ENCODE measurements at places on chromosomes 7 and 10.

DNA sequence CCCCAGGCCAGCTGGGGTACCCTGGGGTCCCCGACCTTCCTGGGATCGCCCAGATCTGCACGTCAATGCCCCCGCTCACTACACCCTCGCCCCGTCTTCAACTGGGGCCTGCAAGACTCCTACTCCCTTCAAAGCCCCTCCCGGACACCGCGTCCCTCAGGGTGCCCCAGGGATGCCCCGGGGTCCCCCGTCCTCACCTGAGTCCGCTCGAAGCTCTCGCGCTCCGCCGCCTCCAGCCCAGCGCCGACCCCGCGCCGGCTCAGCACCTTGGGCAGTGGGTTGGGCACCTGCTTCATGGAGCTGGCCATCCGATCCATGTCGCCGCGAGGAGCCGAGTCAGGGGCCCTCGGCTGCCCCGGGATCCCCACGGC is at the start of gene HIP1:
HIP1 (minus strand) TSS at position 338 of the 371 bp plus-strand sequence; CDS start at position 317, 21 bp downstream.
- DNase-seq, result peak; percentile 7

GRCh38 chr7:30727061-30727945 is 24.6 kb upstream of the INMT start:
- no peak for DNase-seq

- no peak for DNase-seq
These were observed 6.6 kb upstream of the ABCC2 start for GRCh38 chr10:99775850-99776249.

DNA sequence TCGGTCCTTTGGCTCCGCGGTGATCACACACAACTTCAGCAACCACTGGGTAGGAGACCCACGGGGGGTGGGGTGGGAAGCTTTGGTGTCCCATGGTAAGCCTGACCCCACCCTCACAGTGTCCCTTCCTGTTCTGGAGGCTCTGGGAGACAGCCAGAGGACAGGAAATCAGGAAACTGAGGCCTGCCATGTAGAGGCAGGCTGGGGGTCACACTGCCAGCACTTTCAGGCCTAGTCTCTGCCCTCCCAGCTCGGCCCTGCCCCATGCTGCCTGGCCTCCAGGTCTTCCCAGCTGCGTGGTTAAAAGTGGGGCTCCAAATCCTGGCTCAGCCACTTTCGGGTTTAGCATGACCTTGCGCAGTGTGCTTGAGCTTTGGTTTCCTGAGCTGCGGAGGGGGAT is 10.9 kb downstream of the AQP1 start:
- DNase-seq, result no peak

GRCh38 chr7:22302951-22303423 is 54.0 kb downstream of the RAPGEF5 start:
- DNase-seq, result no peak

GRCh38 chr7:105297985-105298384 is 90.7 kb downstream of the SRPK2 start:
- DNase-seq, result no peak

DNA sequence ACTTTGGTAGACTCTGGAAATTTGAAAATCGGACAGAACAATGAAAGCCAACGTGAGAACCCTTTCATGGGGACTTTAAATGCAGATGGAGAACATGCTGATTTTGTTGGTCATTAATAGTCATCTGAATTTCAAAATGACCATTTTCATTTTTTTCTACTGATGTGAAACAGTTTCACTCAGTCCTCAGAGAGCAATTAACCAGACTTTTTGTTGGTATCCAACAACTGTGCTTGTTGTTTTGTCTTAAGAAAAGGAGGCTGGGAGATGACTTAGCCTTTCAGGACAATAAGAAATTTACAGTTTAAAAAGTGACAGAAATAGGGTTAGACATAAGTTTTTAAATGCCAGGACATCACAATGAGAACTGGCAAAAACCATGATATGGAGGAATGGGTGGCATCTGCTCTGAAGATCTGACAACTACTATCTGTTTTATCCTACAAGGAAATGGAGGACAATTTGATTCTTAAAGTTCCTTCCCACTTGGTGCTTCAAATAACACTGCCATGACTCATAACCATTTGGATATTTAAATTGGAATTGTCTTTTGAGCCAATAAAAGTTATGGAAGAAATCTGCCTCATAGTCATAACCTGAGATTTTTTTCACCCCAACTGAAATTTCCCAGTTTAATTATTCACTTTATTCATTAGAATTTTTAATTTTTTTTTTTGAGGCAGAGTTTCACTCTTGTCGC is 87.2 kb upstream of the HPS1 start:
- no peak for DNase-seq

- no peak for DNase-seq
These were observed 91.2 kb downstream of the LCOR start for GRCh38 chr10:96922978-96923948.

GRCh38 chr7:24825931-24826661 is 68.8 kb upstream of the GSDME start:
- DNase-seq, result no peak

GRCh38 chr10:69332278-69333010 is 54.1 kb downstream of the HK1 start:
- no peak for DNase-seq

- DNase-seq, result no peak
These were observed 29.4 kb upstream of the HNRNPH3 start for GRCh38 chr10:68302503-68302823.

- no peak for DNase-seq
These were observed 132.2 kb downstream of the TCERG1L start for GRCh38 chr10:131179361-131179760.

GRCh38 chr7:8037151-8037550 is 68.6 kb downstream of the GLCCI1 start:
- no peak for DNase-seq

DNA sequence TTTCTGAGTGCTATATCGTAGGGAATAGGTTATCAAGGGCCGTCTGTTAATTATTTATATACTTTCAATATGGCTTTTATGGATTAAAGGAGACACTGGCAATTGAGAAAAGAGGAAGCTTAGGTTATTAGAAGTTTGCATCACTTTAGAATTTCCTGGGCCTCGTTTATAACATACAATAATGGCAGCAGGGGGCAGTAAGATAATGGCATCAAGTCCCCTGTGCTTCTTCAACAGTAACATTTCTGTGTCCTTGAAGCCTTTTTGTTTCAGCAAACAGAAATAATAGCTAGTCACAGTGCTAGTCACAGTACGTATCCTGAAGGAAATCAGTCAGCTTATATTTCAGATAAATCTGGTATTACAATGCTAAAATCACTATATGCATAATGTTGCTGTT is 41.9 kb downstream of the SPAM1 start:
- no peak for DNase-seq

- DNase-seq, result no peak
These were observed 195.2 kb upstream of the C7orf33 start for GRCh38 chr7:148395352-148395811.

DNA sequence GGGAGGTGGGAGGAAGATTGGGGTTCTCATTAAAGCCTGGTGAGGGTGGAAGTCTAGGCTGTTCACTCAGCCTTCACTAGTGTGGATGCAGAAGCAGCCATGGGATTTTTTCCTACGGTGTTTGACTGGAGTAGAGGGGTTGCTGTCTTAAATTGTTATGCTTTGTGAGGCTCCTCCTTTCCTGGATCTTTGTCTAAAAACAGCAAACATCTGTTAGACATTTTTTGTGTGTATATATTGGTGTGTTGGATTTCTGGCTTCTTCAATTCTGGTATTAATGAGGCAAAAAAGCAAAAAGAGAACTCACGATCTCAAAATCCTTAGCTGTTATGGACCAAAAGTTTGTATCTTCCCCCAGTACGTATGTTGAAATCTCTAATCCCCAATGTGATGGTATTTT is 28.2 kb downstream of the MEOX2 start:
- DNase-seq, result no peak

DNA sequence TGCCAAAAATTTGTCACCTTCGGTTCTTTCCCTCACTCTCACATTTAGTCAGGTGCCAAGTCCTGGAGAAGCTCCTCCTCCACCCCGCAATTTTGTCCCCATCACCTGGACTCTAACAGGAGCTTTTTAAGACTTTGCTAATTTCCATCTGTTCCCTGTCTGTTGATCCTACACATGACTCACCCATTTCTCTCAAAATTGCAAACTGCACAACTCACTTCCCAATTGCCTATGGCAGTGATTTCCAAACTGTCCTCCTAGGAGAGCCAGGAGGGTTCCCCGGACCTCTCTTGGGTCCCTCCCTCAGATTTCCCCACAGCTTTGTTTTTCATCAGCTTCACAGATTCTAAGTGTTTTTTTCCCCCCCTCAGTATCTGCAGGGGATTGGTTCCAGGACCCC is 120.3 kb downstream of the WNT2 start:
- DNase-seq, result no peak

DNA sequence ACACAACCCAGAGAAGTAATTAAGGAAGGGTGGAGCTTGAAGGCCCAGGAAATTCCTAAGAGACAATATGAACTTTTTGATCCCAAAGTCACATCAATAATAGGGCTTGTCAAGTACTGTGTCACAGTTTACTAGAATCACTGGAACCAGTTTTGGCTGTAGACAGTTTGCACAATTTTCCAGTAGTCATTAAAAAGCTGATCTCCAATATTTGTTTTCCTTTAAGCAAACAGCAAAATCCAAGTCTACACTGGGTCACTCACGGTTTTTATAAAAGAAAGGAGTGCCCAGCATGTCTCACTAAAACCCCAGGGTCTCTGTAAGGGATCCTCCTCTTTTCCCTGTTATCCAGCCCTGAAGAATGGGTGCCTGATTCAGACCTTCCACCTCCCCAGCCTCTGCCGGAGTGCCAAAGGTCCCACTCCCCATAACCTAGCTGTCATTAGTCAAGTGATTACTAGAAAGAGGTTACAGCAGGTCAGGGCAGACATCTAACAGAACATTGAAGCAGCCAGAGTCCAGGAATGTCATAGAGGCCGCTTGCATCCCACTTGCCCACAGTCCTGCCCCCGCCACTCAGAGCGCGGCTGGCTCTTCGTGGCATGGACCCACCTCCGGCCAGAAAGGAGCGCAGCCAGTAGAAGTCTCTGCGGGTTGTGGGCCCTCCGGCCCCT is 552 bp downstream of the SLC25A16 start:
- no peak for DNase-seq

DNA sequence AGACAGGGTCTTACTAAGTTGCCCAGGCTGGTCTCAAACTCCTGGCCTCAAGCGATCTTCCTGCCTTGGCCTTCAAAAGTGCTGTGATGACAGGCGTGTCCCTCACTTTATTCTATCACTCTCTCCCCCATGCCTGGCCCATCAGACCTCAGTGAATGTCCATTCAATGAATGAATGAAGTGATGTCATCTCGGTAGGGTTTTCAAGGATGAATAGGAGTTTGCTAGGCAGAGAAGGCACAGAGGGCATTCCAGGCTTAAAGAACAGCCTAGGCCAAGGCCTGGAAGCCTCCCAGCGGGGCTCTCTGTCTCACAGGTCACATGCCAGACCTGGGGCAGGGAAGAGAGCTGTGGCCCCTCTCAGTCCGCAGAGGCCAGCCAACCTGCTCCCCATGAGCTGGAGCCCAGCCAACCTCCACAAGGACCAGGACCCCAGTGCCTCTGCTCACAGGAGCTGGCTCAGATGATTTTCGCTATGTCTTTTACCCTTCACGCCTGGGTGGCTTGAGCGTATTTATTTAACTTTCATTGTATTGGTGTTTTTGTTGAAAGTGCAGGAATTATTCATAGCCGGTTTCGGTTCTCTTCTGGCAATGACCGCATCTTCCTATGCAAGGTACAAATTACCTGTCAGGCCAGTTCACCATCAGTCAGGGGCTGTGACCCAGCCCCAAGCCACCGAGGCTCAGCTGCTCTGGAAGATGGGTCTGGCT is 11.8 kb upstream of the TNRC18 start:
- no peak for DNase-seq

GRCh38 chr7:8531991-8532515 is 98.6 kb downstream of the NXPH1 start:
- no peak for DNase-seq

- DNase-seq, result no peak
These were observed 21.4 kb downstream of the HKDC1 start for GRCh38 chr10:69241575-69241974.

- no peak for DNase-seq
These were observed 192.5 kb downstream of the SEMA3E start for GRCh38 chr7:83456413-83456812.

DNA sequence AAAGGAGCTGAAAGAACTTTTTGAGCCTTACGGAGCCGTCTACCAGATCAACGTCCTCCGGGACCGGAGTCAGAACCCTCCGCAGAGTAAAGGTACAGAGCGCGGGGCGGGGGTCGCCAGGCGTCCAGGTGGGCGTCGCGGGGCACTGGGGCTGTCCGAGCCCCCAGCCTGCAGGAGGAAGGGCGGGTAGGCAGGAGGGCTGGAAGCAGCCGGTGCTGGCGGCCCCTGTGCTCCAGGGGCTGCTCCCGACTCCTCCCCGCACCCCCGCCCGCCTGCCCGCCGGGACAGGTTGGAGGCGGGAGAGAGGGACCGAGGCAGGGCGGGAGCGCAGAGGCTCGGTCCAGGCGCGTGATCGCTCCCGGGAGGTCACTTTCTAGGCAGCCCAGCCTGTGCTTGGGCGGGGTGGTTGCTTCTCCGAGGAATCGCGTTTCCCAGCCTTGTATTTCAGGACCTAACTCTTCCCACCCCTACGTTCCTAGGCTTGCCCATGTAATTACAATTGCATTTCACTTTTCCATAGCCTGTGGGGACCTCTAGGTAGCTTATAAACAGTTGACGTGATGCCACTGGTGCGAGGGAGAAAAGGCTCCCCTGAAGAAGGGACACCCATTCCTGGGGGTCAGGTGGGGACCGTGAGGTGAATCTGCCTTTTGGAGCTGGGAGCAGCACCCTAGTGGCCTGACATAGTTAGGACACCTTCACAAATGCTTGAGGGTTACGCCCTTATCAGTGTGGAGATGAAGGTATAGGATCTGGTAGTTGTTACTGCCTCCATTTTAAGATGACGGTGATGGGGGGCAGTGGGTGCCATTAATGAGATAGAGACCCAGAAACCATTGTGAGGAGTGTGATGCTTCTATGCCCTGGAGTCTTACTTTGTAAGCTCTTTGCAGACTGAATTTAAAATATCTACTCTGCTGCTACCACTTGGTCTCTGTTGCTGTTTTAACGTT is 148.2 kb downstream of the CELF2 start:
- DNase-seq, result no peak

DNA sequence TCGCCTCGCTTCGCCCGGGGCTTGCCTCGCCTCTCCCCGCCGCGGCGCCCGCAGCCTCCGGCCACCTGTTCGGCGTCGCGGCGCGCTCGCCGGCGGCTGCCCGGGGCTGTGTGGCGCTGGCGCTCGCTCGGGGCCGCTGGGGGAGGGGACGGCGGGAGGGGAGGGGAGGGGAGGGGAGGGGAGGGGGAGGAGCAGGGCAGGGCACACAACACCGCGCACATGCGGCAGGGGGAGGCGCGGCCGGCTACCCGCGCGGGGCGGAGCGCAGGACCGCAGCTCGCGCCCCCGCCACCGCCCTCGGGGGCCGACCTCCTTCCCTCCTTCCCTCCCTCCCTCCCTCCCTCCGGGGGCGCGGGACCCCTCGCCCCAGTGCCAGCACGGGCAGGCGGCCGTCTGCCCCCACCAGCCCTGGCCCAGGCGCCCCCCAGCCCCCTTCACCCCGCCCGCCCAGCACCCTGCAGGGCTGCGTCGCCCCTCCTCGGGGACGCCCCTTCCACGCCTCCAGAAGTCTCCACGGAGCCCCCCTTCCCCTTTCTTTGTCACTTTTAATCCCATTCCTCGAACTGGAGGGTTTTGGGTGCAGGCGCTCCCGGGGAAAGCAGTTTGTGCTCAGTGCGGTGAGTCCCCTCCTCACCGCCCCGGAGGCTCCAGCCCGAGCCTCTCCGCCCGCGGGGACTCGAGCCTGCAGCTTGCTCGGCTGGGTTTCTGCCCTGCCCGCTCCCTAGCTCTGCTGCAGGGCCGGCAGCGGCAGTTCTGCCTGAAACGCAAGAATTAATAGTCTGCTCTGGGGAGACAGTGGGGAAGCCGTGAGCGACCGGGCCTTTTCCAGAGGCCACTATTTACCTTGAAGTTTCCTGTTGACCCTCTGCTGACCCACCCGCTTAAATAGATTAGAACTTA is at the start of gene PARD3:
PARD3 (minus strand) TSS at position 112 of the 900 bp plus-strand sequence. CDS start 301 bp downstream, outside the sequence.
- no peak for DNase-seq

Measured in thoracic aorta (tissue), 2 donors.